ENCODE measurements at places on chromosomes 12 and 14.

DNA sequence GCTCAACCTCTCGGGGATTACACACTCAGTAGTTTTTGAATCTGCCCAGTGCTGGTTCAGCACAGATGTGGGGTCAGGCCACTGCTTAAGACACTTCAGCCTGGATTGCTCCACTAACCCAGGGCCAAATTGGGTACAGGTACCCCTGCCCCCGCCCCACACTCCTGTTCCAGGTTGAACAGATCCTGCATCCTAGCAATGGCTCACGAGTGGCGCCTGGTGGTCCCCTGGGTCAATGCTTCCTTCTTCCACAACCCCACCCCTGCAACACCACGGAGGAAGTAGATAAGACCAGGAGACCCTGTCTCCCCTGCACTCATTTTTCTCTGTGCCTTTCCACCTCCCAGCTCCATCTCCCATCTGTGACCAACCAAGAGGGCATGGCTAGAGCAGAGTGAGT is 108.4 kb downstream of the ESRRB start:
- DNase-seq, result no peak

GRCh38 chr12:121814429-121815119 is 10.8 kb downstream of the SETD1B start:
- DNase-seq, result no peak

DNA sequence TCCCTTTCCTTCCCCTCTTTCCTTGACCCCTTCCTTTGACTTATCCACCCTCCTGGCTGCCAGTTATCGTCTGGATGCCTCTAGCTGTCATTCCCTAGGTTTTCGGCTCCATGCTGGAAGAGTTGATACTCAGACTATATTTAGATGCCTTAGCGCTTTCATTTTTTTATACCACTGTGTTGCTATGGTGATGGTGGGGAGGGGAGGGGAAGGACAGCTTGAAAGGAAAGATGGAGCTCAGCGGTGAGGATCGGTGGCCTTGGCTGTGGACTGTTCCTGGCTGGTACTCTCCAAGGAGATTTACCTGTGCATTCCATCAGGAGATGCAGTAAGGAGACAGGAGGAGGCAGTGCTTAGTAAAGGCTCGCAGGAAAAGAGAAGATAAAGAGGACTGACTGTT is 108.7 kb downstream of the SLC8A3 start:
- no peak for DNase-seq

- no peak for DNase-seq
Measured at GRCh38 chr12:92961949-92962348, 32.9 kb upstream of the EEA1 start.

DNA sequence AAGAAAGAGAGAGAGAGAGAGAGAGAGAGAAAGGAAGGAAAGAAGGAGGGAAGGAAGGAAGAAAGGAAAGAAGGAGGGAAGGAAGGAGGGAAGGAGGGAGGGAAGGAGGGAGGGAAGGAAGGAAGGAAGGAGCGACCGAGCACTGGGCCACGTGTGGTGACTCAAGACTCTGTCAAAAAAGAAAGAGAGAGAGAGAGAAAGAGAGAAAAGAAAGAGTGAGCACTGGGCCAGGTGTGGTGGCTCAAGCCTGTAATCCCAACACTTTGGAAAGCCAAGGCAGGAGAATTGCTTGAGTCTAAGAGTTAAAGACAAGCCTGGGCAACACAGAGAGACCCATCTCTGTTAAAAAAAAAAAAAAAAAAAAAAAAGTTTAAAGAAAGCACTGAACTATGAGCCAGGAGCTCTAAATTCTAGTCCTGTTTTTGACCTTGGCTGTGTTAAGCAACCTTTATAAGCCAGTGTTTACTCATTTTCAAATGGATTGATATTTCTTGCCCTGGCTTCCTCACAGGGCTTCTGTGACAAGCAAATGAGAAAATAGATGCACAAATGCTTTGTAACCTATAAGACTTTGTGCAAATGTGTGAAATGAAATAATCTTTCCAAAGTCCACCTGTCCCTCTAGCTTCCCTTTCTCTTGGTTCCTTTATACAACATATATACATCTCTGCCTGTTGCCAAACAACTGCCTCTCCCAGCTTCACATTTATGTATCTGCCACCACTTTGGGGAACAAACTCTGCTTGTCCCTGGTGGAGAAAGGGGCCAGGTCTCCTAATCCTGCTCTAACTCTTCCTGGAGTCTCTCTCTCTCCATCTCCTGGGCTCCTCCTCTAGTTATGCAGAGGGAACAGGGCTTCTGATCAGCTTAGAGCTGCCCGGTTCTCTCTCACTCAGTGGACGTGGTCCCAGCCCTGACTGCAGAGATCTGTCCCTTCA is 16.1 kb upstream of the PLEKHG6 start:
- no peak for DNase-seq

DNA sequence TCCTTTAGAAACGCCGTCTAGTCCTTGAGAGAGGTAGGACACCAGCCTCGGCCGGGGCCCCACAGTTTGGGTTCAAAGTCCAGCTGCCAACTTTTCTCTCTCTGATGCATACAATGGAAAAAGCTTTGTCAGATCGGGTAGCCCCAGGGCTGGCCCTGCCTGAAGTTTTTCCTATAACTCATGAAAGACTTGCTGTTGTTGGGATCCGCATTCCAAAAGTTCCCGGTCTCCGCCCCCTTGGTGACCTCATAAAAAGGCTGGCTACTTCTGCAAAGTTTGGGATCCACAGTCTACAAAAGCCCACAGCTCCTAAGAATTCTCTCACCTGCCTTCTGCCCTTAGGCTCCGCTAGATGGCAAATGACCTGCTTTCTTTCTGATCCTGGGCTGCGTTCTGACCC is 35.3 kb upstream of the CLEC6A start:
- no peak for DNase-seq
